ENCODE measurements at places on chromosomes 16 and 17.

DNA sequence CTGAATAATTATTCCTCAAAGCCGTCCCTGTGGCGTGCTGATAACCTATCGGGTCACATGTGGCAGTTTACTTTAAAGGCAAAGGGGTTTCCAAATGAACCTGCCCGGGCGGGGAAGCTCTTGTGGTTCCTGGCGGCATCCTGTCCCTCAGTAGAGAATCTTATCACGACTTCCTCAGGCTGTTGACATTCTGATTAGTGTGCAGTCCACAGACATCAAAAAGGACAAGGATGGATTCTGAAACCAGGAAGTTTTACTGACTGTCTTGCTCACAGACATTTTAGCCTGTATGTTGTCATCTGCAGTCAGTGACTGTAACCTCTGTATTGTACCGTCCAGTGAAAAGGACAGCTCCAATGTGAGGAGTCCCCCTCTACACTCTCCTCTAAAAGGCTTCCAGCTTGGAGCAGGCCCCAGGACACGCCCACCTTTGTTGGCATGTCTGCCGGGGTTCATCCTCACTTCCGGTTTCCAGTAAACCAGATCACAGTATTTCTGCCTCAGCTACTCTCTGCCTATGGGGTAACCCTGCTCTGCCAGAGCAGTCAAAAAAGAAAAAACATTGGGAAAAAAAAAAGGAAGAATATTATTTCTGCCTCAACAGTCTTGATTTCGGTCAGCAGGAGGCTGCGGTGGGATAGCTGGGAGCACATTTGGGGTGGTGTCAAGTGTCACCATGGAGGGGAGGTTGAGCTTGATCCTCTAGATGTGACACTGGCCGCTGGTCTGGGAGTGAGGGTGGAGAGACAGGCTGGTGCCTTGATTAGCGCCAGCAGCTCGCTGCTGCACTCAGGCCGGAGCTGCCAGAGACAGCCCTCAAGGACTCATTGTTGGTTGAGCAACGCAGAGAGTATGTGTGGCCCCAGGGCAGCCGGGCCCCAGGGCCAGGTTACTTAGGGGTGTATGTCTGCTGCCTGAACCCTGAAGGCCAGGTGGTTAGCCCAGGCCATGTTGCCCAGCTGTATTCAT is 89.0 kb upstream of the DNAH17 start:
- peak; percentile 21 for DNase-seq

GRCh38 chr17:8176197-8176940 is at the start of gene TMEM107:
TSS of gene TMEM107 (minus strand) at chr17:8176380. CDS start at chr17:8176286, 94 bp downstream.
- DNase-seq, result peak; percentile 81

DNA sequence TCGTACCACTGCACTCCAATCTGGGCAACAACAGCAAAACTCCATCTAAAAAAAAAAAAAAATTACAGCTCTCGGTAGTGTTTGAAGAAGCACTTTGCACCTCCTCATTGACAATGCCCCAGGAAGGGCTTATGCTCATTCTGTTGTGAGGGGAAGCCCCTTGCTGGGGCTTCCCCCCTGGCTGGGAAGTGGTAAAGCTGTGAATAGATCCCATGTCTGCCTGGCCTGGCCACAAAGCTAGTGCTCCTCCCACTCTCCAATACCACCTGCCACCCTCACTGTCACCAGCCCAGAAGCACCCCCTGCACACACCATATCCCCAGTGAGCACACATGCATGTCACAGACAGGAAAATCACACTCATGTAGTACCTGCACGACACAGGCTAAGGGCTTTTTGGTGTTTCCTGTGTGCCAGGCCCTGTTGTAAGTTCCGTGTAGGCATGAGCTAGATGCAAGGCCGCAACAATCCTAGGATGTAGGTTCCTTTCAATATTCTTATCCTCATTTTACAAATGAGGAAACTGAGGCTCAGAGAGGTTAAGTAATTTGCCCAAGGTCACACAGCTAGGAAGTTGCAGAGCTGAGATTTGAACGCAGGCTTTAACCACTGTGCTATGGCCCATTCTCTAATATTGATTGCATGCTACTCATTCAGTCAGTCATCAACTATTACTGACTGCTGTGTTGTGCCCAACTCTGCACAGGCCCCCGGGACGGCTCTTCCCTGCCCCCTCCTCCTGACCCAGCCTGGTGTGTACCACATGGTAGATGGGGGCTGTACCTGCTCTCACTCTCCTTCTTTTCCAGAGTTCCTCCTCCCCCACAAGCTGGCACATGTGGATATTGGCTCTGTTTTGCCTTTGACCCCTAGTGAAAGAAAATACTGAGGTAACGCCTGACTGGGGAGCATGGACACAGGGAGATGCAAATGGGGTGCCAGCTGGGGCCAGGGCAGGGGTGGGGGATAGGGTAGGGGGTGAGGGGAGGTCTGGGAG is 11.9 kb upstream of the COL1A1 start:
- peak; percentile 40 for DNase-seq

DNA sequence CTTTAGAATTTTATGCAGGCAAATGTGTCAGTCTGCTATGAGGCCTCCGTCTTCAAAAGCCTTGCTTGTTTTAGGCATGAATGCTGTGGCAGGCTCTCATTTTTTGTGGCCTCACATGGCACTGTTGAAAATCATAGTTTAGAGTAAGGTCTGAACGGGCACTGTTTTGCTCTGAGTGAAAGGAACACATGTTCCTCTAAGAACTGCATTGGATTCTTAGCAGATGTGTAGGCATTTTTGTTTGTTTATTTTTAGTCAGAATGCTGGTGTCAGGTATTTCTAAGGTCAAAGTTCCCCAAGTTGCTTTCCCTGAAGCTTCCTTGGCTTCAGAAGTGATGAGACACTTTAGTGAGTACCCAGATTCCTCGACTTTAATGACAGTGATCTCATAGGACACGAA is 173.7 kb downstream of the HS3ST3B1 start:
- DNase-seq, result no peak

GRCh38 chr17:72205357-72205756 is 84.5 kb downstream of the SOX9 start:
- DNase-seq, result no peak

GRCh38 chr17:5902181-5903140 is 167.7 kb upstream of the WSCD1 start:
- no peak for DNase-seq

- peak; percentile 67 for DNase-seq
Measured at GRCh38 chr17:76725580-76726230, 701 bp downstream of the JMJD6 start.

DNA sequence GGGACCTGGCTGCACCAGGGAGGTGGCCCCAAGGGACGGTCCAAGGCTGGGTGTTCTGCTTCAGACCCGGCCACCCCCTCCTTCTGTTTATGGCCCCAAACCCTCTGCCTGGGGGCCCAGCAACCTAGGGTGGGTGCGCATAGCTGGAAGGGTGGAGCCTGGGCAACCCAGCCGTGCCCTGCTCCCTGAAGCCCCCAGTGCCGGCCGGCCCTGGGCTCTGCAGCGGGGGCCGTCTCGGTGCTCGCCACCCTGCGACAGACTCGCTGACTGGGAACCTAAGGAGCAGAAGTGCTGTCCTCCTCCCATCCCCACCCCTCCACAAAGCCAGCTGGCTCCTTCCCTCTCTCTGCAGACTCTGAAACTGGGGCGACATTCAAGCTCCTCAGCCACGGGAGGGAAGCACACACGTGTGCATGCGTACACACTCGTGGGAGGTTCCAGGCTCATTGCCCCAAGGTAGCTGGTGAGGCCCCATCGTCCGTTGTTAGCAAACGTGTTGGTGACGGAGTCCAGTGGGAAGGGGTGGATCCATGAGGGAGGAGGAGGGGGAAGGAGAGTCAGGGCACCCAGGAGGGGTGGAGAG is 43.4 kb downstream of the ENGASE start:
- DNase-seq, result no peak

DNA sequence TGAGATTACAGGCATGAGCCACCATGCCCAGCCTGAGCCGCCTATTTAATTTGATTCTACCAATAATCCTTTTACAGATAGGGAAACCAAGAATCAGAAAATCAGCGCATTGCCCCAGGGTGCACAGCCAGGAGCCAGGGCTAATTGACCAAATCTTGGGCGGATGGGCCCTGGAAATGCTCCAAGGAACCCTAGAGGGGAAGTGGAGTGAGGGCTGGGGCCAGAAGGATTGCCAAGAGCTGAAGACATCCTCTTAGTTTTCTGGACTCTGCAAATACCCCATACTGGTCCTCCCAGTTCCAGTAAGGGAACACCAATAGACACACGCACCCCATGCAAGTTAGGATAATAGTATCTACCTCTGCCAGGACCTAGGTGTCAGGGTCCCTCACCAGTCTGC is 3.8 kb downstream of the FHOD1 start:
- no peak for DNase-seq

DNA sequence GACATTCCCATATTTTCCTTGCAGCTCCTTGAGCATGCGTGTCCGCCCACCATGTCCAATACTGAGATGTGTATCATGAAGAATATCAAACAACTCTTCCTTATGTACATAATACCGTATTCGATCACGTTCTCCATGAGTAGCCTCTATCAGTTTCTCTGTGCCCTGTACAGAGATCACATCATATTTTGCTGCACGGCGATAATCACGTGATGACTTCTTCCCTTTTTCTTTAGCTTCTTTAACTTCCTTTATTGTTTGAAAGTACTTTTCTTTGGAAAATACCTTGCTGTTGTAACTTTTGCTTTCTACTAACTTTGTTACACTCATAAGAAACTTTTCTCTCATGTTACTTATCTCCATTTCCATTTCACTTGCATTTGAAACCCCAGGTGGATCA is 6.6 kb downstream of the KRABD2 start:
- DNase-seq, result no peak

DNA sequence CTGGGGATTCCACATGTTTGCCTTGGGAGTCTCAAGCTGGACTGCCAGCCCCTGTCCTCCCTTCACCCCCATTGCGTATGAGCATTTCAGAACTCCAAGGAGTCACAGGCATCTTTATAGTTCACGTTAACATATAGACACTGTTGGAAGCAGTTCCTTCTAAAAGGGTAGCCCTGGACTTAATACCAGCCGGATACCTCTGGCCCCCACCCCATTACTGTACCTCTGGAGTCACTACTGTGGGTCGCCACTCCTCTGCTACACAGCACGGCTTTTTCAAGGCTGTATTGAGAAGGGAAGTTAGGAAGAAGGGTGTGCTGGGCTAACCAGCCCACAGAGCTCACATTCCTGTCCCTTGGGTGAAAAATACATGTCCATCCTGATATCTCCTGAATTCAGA is 28.9 kb downstream of the CDRT15 start:
- DNase-seq, result no peak

DNA sequence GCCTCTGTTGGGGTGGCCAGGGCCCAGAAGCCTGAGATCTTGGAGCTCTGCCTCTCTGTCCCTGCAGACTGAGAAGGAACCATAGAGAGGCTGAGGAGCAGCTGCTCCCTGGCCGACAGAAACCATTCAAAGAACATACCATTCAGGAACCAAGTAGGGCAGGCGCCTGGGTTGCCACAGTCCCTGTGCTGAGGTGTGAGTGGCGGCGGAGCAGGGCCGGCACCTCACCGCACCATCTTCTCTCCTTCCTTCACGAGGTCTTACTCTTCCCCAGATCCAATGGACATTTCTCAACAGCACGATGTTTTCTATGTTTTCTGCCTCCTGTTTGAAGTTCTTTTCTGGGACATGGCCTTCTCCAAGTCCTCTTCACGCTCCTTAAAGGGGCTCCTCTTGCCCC is 22.8 kb upstream of the ALOX15 start:
- DNase-seq, result no peak

DNA sequence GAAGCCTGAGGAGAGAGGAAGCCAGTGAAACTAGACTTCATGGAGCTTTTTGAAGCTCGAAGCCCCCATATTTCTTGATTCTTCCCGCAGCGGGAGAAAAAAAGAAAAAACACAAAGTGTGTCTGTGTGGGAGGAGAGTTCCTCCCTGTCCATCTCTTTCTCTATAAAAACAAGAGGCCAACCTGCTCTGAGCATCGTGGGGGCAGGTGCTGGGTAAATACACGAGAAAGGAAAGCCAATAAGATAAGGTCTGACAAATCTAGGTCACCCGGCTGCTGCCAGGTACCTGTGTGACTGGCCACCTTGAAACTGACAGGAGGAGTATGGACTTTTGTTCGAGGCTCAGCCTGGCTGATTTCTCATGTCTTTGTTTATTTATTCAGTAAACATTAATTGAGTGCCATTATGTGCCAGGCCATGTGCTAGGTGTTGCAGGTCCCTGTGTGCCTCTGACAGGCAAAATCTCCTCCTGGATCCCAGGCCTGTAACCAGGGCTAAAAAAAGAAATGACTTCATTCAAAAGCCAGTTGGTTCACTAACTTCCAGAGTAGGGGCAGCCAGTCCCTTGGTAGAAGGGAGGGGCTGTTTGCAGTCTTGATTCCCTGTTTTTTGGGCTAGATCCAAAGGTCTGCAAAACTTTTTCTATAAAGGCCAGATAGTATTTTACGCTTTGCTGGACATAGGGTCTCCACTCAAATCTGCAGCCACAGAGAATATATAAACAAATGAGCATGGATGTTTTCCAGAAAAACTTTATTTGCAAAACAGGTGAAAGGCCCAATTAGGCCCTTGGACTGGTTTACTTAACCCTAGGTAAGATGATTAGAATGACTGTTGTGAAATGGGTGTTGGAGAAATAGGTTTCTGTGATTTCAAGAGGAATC is 35.6 kb downstream of the YPEL2 start:
- DNase-seq, result no peak

DNA sequence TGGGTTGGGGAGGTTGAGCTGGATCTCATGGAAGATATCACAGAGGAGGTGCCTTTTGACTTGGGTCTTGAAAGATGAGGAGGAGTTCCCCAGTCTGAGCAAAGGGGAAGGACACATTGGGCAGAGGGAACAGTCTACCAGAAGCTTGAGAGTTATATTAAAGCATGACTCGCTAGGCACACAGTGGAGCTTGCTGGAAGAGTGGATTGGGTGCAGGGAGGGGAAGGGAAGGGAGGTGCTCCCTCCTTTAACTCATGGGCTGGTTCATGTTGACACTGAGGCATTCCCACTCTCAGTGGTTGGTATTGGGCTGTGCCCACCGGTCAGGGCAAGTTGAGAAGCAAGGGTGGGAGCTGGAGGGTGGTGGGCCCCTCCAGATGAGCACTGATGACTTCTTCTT is 5.9 kb downstream of the TMEM98 start:
- DNase-seq, result no peak

- DNase-seq, result no peak
Measured at GRCh38 chr16:1283996-1284616, 25.3 kb upstream of the UBE2I start.
